Skin of body (tissue), 3 donors: ENCODE measurements at places on chromosomes 1 and 21. TPM values are rescaled to one million over a fixed set of nuclear protein-coding genes. Genes with fewer than 3 reads are reported as not detected.

Gene ANGPTL1
- total RNA-seq, result 104 TPM

Gene USP1
- total RNA-seq, result 45.2 TPM

Gene BNIPL
- 37.0 TPM for total RNA-seq

Gene USH2A
- under 0.01 TPM for total RNA-seq

Gene CD1E
- total RNA-seq, result 2.7 TPM

Gene S100A5
- not detected for total RNA-seq

Gene OR2L5
- not detected for total RNA-seq

Gene DDR2
- 61.7 TPM for total RNA-seq

Gene TGFB2
- 32.0 TPM for total RNA-seq

Gene TMEM125
- total RNA-seq, result 1.3 TPM

Gene HFM1
- 2.4 TPM for total RNA-seq

Gene SV2A
- 1.1 TPM for total RNA-seq

Gene OR2AK2
- total RNA-seq, result not detected

Gene IL12RB2
- total RNA-seq, result 2.2 TPM

Gene SPOCD1
- 0.39 TPM for total RNA-seq

Gene DMBX1
- not detected for total RNA-seq

Gene FCGR3A
- total RNA-seq, result 5.0 TPM

Gene RLF
- total RNA-seq, result 47.1 TPM

Gene ACBD3
- total RNA-seq, result 55.1 TPM

Gene CXADR
- 44.4 TPM for total RNA-seq

Gene PRKCZ
- 10.8 TPM for total RNA-seq

Gene VASH2
- 11.6 TPM for total RNA-seq

Gene C1orf116
- total RNA-seq, result 6.4 TPM

Gene HAO2
- 0.20 TPM for total RNA-seq

Gene GOLT1A
- not detected for total RNA-seq

Gene SLC22A15
- 4.0 TPM for total RNA-seq

Gene FHAD1
- 1.4 TPM for total RNA-seq

Gene UBL4B
- total RNA-seq, result 0.20 TPM

Gene CSF3R
- total RNA-seq, result 21.7 TPM

Gene BRDT
- total RNA-seq, result not detected

Gene FCRL1
- 0.39 TPM for total RNA-seq

Gene MXRA8
- 59.7 TPM for total RNA-seq

Gene KCNA2
- 0.79 TPM for total RNA-seq

Gene GSTM5
- 12.3 TPM for total RNA-seq

Gene MOV10
- total RNA-seq, result 36.7 TPM

Gene SLC5A3
- 63.2 TPM for total RNA-seq

Gene SAMD13
- total RNA-seq, result 1.7 TPM

Gene PGBD5
- total RNA-seq, result 2.7 TPM

Gene LYPD8
- total RNA-seq, result not detected

Gene MYCL
- 9.6 TPM for total RNA-seq

Gene RO60
- total RNA-seq, result 108 TPM

Gene CAPN8
- 16.4 TPM for total RNA-seq

Gene C1QC
- 24.7 TPM for total RNA-seq

Gene HJV
- total RNA-seq, result 29.5 TPM

Gene RHBG
- 2.1 TPM for total RNA-seq

Gene GBP4
- total RNA-seq, result 1.6 TPM

Gene TMPRSS15
- total RNA-seq, result 0.10 TPM
